ENCODE measurements at places on chromosomes 3 and 15.

GRCh38 chr3:88346643-88347042 lies 196.9 kb downstream of the C3orf38 start:
- DNase-seq = no peak

GRCh38 chr3:177300039-177300833 lies 103.0 kb upstream of the TBL1XR1 start:
- peak; percentile 8 for DNase-seq

DNA sequence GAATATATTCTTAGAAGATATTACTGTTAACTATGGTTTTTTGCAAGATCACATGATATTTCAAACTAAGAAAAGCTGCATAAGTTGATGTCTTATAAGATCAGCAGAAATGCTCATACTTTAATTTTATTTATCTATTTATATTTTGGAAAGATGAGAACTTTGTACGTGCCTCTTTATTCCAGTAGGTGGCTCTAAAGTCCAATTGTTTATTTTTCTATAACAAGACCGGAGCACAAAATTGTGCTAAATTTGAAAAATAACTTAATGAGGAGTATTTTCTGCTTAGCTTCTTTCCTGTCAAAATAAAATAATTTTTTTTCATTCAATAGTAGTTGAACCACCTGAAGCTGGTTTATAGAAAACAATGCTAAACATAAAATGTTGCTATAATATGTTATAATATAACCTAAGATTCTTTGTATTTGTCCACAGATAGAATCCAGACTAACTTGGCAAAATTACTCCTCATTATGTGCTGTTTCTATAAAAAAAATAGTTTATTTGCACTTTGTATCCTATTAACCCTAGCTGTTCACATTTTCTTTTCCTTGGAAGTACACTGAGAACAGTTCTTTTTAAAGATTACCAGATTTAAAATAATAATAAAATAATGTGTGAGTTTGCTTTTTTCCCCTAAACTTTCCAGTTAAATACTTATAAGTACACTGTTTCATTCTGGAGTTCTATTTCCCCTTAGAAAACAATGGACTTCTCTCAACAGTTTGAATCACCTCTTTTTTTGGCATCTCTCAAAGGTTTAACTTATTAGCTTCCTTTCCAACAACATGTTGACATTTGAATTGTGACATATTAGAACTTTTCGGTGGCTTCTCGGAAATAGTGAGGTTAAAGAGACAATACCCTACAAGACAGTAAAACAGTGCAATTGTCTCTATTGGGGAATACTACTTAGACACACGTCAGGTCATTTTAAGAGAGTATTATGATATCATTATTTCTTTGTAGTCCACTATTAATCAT lies 530.0 kb downstream of the MECOM start:
- DNase-seq = peak; percentile 32

DNA sequence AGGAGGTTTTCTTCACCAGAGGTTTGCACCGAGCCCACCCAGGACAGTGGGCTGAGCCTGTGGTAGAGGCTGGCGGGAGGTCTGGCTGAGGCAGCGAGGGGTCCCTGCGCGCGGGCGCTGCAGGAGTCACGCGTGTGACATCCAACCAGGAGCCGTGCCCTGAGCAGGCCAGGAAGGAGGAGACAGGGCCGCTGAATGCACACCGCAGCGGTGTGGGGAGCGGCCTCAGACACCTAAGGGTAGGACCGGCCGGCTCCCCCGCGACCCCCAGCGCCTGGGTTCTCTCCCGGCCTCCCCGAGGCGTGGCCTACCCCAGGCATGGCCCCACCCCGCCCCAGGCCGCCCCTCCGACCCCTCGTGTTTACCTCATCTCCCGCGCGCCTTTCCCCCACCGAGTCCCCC lies 412 bp downstream of the SLC41A3 start:
- peak; percentile 22 for DNase-seq

- DNase-seq = no peak
These were observed 125.9 kb upstream of the BCL6 start for GRCh38 chr3:187871204-187871591.

GRCh38 chr3:139473155-139473771 lies 3.1 kb downstream of the RBP2 start:
- no peak for DNase-seq

DNA sequence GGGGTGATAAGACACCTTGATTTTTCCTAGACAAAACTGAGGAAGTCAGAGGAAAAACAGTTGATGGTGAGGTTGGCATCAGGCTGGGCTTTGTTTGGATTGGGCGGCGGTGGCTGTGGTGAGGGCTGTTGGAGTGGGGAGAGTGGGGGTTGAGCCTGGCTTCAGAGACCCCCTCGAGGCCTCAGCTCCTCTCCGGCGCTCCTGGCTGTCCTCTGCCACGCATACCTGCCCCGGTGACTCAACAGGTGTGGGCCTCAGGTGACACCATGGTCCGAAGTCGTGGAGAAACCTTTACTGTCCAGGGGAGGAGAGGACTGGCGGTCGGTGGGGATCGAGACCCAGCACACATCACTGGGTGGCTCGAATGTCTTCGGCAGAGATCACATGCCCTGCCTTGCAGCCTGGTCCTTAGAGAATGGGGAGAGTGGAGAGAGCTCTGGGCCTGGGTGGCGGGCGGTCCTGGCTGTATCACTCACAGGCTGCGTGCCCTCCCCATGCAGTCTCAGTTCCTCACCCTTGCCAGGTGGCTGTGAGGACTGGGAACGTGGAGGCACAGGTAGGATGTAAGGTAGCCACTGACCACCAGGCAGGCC lies 2.6 kb downstream of the APBA2 start:
- DNase-seq = no peak

DNA sequence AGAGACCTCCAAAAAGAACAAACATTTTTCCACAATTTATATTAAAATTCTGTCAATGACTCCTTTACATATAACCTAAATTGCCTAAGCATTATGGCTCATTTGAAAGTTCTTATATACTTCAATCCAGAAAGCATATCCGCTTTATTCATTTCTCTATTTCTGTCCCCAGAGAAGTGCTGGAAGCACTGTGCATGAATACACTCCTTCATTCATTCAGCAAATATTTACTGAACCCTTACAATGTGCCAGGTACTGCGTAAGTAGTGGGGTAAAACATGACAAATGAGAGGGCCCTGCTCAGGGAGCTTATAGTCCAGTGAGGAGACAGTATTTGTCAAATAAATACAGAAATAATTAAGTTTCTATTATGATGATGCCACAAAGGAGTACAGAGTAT lies 3.3 kb downstream of the PDCD10 start:
- no peak for DNase-seq

GRCh38 chr3:115836944-115837343 lies 213.6 kb downstream of the GAP43 start:
- peak; percentile 26 for DNase-seq

GRCh38 chr3:131174752-131175151 lies 148.1 kb downstream of the NEK11 start:
- peak; percentile 8 for DNase-seq

GRCh38 chr15:60363903-60364611 lies 33.7 kb downstream of the ANXA2 start:
- no peak for DNase-seq

DNA sequence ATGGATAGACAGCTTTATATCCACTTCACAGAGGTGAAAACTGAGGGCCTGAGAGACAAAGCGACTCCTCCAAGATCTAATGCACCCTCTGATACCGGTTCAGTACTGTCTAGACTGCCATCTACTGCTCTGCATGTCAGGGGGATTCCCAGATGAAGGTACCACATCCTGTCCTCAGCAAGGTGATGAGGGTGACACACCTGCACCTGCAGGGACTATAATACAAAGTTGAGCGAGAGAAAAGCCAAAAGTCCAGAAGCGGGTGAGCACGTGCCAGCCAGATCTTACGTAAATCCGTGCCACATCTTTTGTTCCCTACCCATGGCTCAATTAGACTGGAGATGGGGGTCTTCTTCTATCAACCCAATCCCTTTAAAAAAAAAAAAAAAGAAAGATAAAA lies 32.4 kb upstream of the HES1 start:
- no peak for DNase-seq

DNA sequence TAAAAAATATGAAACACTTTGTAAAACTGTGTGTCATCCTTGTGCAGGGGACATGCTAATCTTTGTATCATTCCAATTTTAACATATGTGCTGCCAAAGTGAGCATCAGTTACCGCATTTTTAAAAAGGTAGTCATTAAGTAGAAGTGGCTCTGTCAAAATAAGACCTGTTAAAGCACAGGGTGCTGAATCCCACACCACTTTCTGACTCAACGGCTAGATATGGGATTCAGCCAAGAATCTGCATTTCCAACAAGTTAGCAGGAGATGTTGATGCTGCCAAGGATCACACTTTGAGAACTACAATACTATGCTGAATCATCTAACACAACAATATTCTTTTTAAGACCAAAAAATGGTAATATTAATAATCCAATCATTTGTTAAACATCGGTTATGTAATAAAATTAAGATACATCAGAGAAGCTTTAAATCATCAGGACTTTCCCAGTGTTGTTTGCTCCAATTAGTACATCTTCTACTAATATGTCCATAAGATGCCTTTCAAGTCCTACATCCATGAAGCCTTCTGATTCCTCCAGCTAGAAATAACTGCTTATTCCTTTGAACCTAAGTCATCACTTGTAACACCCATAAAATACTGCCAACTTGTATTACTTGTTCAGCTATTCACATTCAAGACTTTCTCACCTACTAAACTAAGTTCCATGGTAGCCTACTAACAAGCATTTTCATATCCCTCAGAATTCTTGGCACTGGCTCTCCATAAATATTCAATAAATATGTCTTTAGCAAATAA lies 71.1 kb downstream of the TBL1XR1 start:
- peak; percentile 82 for DNase-seq

- no peak for DNase-seq
These were observed 4.1 kb upstream of the TYRO3 start for GRCh38 chr15:41554915-41555314.

GRCh38 chr3:172370419-172370818 lies 77.8 kb downstream of the GHSR start:
- DNase-seq = no peak

DNA sequence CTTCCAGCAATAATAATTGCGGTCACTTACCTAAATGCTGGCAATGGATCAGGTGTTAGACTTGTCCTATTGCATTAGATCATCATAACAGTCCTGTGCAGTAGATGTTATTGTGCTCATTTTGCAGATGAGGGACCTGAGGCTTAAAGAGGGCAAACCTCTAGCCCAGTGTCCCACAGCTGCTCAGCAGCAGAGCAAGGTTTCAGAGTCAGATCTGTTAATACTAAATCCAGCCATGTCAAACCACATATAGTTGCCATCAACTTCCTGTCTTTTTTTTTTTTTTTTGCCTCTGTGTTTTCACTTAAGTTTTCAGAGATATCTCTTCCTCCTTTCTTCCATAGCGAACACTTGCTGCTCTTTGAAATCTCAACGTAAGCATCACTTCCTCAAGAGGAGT lies 12.1 kb downstream of the FEZF2 start:
- DNase-seq = no peak

- DNase-seq = no peak
These were observed 3.5 kb downstream of the LPP start for GRCh38 chr3:188157407-188157806.

DNA sequence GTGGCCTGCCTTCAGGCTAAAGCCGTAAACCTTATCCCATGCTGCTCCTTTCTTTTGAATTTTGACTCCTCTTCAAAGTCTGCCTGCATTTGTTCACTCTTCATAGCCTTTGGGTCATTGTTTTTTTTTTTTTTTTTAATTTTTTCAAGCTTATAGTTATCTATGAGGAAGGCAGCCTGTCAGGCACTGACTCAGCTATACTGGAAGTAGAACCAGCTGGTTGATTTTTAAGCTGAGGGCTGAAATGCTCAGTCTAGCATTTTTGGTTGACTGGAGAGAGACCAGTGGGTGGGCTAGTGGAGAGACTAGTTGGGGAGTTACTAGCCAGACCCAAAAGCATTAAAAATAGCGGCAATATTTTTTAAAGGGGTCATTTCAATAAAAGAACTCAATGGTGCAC lies 44.1 kb downstream of the C3orf20 start:
- peak; percentile 24 for DNase-seq

DNA sequence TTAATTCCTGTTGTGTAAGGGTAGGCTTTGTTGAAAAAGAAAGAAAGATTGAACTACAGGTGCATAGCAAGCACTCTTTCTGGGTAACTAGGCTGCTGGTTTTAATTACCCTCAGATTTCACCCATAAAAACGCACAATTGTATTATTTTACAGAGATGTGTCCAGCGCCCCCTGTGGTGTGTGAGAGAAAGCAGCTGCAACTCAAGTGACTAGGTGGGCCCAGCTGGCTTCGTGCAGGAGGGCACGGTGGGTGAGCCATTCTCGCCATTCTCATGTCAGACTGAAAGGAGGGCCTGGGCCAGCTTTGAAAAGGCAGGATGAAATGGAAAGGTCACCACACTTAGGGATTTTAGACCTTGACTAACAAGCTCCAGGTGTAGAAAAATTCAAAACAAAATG lies 122.6 kb downstream of the LRIG1 start:
- no peak for DNase-seq

DNA sequence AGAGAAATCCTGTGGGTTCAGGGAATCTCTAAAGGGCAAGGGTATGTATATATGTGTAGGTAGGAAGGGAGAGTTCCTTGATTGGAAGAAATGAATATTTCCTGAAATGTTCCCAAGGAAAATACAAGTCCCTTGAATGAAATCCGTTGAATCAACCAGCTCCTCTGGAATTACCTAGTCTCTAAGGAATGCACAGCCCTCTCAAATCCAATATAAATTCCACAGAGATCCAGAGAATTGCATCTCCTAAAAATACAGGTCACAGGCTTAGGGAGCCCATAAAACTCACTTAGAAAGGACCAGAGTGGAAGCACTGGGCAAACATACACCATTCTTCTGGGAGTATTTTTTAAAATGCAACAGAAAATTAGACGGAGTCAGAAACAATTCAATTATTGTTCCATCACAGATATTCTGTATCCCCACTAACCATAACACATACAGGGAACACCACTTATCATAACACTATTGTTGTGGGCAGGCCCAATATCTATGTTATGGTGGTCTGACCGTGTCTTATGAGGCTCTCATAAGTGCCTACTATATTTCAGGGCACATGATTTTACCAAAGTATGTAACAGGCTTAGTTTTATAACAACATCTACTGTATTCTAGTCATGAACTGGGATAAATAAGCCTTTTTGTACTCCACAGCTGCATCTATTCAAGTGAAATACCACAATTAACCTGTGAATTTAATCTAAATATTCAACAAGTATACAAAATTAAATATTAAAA lies 43.7 kb downstream of the IGSF11 start:
- DNase-seq = no peak

DNA sequence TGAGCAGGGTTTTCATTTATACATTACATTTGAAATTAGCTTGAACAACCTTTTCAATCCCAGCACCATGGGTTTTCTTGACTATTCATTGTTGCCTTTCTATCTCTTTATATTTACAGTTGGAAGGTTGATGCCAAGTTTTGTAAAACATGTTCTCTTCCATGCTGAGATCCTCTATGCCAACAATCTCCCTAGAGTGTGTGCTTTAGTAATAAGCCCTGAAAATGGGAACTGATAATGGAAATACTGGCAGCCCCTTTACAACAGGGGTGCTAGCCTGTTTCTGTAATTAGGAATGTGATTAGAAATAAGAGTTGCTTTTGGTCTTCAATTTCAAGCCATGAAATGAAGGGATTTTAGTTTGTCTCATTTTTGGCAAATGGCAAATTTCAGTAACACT lies 239.9 kb upstream of the NAALADL2 start:
- DNase-seq = no peak

Data from AG10803 (cell line).